ENCODE measurements at places on chromosomes 2 and 18.

- DNase-seq, result no peak
Measured at GRCh38 chr2:30022444-30023071, 101.2 kb upstream of the ALK start.

DNA sequence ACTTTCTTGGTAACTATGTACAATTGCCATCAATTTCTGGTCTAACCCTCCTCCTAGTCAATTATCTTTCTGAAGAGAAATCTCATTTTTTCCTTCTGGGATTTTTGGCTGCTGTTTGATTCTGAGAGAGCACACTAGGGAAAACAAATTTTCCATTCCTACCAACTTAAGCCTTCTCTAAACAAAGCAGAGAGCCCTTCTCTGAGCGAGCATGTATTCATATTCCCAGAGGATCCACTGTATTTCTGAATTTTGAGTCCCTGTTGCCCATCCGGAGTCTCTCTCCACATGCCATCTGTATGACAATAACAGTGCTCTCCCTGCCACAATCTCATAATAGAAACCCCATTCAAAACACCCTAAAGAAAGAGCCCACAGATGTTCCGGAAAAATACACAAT lies 78.5 kb downstream of the MAIP1 start:
- DNase-seq, result no peak

GRCh38 chr2:39913648-39914461 lies 134.8 kb upstream of the THUMPD2 start:
- DNase-seq, result peak; percentile 18

GRCh38 chr18:46916551-46917107 lies 678 bp downstream of the PIAS2 start:
- DNase-seq, result peak; percentile 14

- no peak for DNase-seq
Measured at GRCh38 chr2:217948897-217949296, 53.9 kb downstream of the TNS1 start.

GRCh38 chr2:218290316-218291261 lies 1.7 kb downstream of the TMBIM1 start:
- no peak for DNase-seq

DNA sequence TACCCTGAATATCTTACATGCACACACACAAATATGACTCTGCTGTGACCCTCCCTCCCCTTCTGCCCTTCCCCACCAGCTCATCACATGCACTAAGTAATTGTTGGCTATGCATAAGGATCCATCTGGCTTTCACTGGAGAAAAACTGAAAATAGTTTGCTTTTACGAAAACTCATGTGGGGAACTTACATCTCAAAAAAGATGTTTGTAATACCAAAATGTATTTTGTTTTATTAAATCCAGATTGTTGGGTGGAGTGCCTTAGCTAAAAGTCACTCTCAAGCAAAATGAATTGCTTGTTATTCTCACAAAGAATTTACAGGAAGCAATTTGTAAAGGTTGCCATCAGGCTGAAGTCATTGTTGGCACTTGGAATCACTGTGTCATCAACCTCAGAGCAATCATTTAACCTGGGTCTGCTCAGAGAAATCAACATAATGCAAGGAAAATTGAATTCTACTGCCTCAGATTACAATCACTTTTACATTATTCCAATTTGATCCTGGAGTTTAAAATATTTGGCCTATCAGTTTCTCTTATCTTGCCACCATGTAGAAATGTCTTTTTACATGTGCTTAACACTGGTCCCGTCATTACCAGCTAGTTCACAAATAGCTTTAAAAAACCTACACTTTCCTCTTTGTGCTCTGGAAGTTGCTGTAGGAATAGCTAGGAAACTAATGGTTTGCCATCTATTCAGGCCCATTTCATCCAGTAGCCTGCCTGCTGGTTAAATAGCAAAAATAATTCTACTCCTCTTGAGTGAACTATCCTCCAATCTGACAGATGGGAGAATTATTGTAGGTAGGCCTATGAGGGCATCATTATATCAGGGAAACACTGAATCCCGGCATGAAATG lies 90.3 kb upstream of the TMEM17 start:
- DNase-seq, result peak; percentile 28

GRCh38 chr2:144330951-144331673 lies 188.8 kb downstream of the ZEB2 start:
- DNase-seq, result no peak

DNA sequence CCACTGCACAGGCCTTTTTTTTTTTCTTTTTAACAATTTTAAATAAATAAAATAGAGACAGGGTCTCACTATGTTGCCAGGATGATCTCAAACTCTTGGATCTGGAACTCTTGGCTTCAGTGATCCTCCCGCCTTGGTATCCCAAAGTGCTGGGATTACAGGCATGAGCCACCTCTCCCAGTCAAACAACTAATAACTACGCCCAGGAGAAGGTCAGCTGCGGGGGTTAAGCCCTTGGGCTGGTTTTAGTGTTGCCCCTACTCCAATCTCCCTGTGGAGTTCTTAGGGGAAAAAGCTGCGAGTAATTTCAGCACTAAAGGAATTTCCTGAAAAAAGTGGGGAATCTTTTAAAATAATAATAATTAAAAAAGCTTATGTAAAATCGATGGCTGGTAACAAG lies 96.4 kb upstream of the XPO1 start:
- no peak for DNase-seq

DNA sequence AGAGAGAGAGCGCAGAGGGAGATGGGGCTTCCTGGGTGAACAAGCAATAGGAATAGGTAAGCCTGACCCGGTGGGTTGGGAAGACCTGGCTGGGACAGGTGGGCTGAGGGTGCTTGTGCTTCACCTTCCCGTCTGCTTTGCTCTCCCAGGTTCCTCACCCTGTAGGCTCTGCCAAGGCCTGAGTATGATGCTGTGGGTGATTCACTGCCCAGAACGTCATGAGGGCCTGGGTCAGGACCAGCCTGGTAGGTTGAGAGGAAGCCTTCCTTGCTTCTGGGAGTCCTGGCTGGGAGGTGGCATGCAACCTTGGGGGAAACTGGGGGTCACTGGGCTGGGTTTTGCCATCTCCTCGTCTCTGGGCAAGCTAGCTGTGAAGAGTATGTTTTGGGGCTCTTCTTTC lies 220.2 kb upstream of the APCDD1 start:
- no peak for DNase-seq

GRCh38 chr2:38750011-38750890 lies 910 bp downstream of the SRSF7 start:
- DNase-seq, result peak; percentile 43

GRCh38 chr2:68726100-68726499 lies 8.5 kb upstream of the ARHGAP25 start:
- DNase-seq, result no peak

GRCh38 chr18:63997041-63997440 lies 27.2 kb downstream of the SERPINB8 start:
- DNase-seq, result no peak

All from mucosa of gallbladder (tissue), 1 donor.